EH (cell line): ENCODE measurements at places on chromosomes 3 and 15.

DNA sequence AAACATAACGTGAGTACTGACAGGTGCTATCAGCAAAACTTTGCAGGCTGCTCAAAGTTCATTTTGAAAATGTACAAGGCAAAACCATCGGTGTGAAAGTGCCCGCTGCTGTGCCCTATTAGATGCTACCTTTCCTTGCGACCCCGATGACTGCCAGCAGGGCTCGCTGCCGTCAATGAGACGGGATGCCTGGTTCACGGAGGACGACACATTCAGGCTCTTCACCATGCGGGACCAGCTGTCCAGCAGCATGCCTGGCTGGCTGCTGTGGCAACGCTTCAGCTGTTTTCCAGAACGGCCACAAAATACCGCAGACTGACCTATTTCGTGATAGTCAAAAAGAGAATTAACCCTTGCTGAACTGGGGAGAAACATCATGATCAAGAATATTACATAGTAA is 92.7 kb upstream of the OCA2 start:
- peak; percentile 43 for DNase-seq

DNA sequence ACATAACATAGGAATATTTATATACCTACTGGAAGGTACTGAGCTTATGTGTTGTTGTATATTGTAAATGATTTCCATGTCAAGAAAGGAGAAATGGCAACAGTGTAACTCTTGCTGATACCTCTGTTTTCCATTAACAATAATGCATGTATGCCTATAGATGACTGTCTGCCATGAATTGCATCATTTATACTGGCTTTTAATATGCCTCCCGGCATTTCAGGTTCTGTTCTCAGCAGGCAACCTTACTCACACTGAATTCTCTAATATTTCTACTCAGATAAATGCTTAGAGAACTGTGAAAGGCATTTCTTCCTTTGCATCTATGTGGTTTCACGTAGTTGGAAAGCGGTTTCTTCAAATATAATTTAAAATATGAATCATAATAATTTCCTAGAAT is 41.8 kb downstream of the LEKR1 start:
- no peak for DNase-seq

DNA sequence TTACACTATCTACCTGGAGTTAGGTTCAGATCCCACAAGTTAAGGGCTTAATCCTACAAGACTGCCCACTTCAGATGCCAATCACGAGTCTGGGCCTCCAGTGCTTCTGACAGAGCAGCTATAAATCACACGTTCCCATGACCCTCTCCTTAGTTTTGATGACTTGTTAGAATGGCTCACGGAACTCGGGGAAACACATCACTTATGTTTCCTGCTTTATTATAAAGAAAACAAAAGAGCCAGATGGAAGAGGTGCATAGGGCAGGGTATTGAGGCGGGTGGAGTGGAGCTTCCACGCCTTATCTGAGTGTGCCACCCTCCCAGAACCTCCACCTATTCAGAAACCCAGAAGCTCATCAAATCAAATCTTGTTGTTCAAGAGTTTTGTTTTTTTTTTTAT is 170.8 kb downstream of the MOBP start:
- DNase-seq = peak; percentile 8

- DNase-seq = no peak
These were observed 162.2 kb downstream of the LPP start for GRCh38 chr3:188316021-188316722.

DNA sequence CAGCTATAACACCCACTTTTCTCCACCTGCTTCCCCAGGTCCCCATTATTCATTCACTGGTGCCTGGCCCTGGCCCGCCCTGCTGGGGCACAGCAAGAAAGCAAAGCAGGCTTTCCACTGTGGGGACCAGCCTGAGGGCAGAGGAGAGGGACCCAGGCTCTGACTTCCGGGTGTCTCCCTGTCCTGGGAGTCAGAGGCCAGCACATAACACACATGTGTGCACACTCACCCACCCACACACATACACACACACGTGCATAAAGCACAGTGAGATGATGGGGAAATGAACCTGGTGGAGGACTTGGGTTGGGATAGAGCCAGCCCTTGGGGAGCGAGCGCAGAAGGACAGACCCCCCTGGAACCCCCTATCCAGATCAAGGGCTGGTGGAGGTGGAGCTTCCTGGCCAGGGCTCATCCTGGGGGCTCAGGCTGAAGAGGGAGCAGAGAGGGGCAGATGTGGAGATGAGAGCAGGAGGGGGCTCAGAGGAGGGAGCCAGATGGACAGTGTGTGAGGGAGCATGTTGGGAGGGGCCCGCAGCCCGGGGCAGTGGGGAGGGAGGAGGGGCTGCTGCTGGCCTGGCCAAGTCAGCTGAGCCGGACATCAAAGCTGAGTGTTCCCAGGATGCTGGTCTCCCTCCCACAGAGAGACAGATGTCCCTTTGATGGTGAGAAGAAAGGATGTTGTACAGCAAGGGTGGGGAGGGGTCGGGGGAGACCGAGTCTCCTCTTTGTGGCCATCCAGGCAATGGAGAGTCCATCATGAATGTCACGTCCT is 78.2 kb downstream of the LINGO1 start:
- no peak for DNase-seq

- DNase-seq = no peak
These were observed 185.0 kb downstream of the OR4M2 start for GRCh38 chr15:22265056-22265945.

- peak; percentile 72 for DNase-seq
These were observed 2.9 kb downstream of the THBS1 start for GRCh38 chr15:39583596-39584265.

DNA sequence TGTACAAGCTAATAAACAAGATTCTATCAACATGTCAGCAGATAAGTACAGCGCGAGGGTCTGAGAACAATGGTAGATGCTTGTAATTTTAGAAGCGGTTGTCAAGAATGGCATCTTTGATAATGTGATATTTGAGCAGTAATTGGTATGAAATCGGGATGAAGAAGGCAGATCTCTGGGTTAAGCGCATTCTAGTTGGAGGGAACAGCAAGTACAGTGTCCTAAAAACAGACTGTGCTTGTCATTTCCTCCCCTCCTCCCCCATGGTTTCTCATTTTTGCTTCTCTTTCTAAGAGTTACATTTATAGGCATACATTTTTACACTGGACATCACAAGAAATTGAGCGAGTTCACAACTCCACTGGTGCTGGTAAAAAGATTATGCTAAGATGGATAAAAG is 23.3 kb downstream of the TGFBR2 start:
- DNase-seq = no peak

DNA sequence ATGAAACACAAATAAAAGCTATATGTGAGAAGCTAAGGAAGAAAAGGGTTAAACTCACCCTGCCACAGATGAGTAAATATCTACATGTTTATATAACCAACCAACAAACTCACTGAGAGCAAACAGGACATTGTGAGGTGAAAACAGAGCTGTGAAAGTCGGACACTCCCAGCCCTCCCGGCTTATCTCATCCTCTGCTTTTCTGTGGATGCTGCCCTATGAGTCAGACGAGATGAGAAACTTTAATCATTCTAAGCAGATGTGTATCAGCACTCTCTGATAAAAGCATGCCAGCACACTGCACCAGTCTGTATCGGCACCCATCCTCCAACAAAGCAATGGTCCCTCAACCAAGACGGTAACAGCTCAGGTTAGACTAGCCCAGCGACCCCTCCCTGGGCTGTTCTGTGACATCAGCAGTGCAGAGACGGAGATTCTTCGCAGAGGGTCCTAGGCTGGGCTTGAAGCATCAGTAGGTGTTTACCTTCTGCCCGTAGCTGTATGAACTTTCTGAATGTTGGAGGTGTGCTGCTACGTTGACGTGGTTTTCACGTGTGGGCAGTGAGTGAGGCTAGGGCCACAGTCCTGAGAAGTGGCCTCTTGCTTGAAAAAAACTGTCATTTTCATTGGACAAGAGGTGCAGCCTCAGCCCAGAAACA is 119.8 kb upstream of the ALDH1A3 start:
- peak; percentile 82 for DNase-seq

- no peak for DNase-seq
These were observed 193.4 kb downstream of the PDZRN3 start for GRCh38 chr3:73431183-73431900.

DNA sequence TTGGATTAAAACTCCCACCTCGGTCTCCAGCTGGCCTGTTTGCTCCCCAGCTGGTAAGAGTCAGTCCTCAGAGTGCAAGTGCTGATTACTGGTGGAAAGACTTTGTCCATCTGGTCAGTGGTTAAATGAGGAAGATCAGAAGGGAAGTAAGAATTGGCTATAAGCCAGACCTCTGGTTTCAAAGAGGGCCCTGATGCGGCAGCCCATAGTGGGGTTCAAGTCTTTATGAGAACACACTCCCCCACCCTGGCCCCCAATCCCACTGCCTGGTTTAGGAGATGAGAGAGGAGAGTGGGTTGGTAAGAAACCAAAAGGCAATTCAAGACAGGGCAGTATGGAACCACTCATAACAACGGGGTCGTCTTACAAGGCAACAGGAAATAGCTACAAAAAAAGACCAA is 65.0 kb downstream of the FRMD4B start:
- DNase-seq = no peak
